ENCODE measurements at places on chromosomes 1 and 21. TPM values are rescaled to one million over a fixed set of nuclear protein-coding genes. Genes with fewer than 3 reads are reported as not detected.

The FNDC10 gene
- total RNA-seq: 4.4 TPM

- DNase-seq: no peak
Observed at GRCh38 chr1:29410476-29410875, 174.2 kb downstream of the PTPRU start.

- no peak for DNase-seq
Observed at GRCh38 chr21:43728154-43728466, 9.2 kb downstream of the PDXK start.

The UBXN10 gene
- 0.23 TPM for total RNA-seq

- no peak for DNase-seq
Observed at GRCh38 chr1:230379928-230380327, 46.2 kb downstream of the PGBD5 start.

DNA sequence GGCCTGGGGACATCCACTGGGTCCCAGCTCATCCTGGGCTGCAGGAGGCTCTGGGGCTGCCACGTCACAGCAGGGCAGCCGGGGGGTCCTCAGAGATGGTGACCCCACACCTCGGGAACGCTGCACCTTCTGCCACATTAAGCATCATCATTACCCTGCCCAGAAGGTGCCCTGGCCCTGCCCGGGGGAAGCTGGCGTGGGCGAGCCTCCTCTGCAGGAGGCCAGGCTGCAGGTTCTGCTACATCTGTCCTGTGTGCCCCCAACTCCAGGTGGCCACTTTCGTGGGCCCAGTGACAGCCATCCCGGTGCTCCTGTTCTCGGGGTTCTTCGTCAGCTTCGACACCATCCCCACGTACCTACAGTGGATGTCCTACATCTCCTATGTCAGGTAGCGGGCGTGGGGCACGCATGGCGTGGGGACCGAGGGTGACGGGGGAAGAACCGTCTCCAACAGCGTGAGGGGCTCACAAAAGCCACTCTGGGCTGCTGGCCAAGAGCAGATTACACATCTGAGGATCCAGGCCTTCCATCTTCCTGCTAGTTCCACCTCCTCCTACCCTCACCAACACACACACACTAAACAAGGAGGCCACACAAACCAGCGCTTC is 20.8 kb downstream of the TFF3 start:
- DNase-seq: no peak

- DNase-seq: no peak
Observed at GRCh38 chr1:230753586-230754251, 6.5 kb downstream of the CAPN9 start.

DNA sequence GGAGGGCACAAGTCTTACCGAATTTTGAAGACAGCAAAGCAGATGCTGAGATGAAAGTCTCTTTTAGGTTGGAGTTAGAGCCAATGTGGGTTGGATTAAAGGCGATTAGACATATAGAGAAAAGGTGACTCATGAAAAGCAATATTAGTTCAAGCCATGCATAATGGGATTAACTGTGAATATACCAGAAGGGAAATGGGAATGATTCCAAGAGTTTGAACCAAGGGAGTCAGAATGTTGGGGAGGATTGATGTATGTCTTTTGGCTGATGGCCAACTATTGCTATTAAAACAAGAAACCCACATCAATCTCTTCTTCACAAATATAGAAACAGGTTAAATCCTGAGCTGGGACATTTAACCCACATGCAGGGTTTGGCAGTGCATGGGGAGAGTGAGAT is 1.2 kb downstream of the HMGCS2 start:
- DNase-seq: no peak

The PADI2 gene
- 0.09 TPM for total RNA-seq

The THRAP3 gene
- total RNA-seq: 166 TPM

GRCh38 chr1:185463011-185463410 is 146.0 kb upstream of the IVNS1ABP start:
- no peak for DNase-seq

GRCh38 chr1:40312238-40313205 is 4.6 kb downstream of the COL9A2 start:
- DNase-seq: peak; percentile 61

DNA sequence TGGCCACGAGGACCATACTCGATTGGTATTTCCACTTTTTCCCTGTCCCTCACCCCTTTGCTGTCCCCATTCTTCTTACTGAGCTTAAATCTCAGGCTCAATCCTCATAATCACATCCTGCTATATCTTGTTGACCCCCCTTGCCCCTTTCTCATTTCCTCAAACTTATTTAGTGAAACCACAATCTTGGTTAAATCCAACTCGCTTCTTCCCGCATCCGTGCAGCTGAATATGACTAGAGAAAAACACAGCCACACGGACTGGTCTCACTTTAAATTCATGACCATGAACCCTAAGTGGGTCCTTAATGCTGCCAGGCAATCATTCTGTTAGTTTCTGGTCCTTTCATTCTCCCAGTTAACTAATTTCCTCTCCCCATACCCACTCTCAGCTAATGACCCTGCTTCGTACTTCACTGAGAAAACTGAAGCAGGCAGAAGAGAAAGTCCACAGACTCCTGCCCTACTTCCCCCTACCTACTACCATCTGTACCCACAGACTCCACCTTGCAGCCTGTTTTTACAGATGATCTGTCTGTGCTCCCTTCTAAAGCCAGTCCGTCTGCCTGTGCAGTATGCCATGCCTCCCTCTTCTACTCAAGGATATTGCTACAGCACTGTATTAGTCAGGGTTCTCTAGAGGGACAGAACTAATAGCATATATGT is 96.8 kb upstream of the LMO4 start:
- DNase-seq: no peak

The H3-3A gene
- total RNA-seq: 451 TPM

The CCDC181 gene
- not detected for total RNA-seq

- no peak for DNase-seq
Observed at GRCh38 chr1:68321084-68321685, 88.9 kb upstream of the WLS start.

- no peak for DNase-seq
Observed at GRCh38 chr1:147919896-147920295, 8.3 kb upstream of the GPR89B start.

DNA sequence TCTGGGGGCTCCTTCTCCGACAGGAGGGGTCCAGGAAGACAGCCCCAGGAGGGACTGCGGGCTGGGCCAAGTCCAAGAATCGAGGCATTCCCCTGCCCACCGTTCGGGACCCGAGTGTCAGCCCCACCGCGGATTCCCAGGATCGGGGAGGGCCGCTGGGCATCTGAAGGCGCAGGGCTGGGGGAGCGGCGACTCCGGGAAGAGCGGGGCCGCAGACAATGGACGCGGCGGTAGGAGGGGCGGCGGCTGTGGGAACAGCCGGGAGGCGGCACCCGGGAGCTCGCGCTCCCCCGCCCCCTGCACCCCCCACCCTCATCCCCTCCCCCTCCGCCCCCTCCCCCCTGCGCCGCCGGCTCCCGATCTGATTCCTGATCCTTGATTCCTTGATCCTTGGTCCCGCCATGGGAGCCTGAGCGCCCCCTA is at the start of gene VANGL2:
Gene VANGL2 (plus strand): TSS at position 342 of the 423 bp plus-strand sequence. CDS start 15,274 bp downstream, outside the sequence.
- DNase-seq: peak; percentile 42

All from activated CD8-positive, alpha-beta memory T cell treated with anti-CD3 and anti-CD28 coated beads, Interleukin-2, amount 10 ng/mL, durations not matched to agents 7 days and 5 days (primary cell).